Posterior vena cava (tissue), 2 donors: ENCODE measurements at places on chromosomes 12 and 14. TPM values are rescaled to one million over a fixed set of nuclear protein-coding genes. Genes with fewer than 3 reads are reported as not detected.
A peak's percentile ranks its signal among the peaks of the same experiment; 100 is the strongest.

DNA sequence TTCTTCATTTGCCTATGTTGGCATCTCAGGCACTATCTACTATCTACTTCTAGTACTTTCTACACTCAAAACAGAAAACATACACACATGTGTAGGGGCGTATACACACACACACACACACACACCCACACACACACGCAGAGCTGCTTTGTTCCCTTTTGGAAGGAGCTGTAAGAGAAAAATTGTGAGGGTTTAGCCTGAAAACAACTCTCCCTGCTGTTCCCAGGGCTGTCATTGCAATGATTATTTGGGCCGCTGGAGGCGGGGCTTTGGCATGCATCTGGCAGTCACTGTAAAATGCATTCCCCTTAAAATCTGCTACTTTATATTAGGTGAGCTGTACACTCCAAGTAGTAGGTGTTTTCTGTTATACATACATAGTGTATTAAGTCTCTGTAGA, 29.1 kb upstream of the SLC38A2 start:
- peak; percentile 82 for DNase-seq

DNA sequence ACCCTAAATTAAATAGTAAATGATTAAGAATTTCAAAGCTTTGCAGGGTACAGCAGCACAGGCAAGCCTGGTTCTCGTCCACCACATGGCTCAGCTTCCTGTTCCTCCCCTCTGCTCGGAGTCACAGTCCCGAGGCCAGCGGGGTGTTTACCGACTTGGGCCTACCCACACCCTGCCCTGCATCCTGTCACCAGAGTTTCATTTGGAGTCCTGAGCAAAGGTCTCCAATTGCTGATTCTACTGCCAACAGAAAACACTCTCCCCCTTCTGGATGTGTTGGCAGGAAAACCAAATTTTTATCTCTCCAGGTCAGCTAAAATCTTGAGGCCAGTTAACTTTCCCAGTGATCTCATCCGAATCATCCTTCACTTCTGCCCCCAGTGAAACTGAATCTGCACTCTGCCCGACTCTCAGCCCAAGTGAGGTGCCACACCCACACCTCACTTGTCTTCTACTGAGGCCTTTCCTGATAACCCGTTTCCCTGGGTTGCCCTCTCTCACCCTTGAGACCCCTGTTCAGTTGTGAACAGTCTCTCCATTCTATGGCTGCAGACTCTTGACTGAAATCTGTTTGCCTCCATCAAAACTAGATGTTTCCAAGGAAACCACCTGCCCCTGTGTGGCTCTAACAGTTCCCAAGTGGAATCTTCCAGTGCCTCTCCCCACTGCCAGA, 71.2 kb downstream of the VCPKMT start:
- peak; percentile 95 for DNase-seq

The CD69 gene
- total RNA-seq: 5.0 TPM

The ANO4 gene
- total RNA-seq: 0.83 TPM

GRCh38 chr12:95593266-95593871, 42.1 kb upstream of the USP44 start:
- DNase-seq: no peak

The AQP2 gene
- 0.42 TPM for total RNA-seq

The ACACB gene
- total RNA-seq: 29.4 TPM

DNA sequence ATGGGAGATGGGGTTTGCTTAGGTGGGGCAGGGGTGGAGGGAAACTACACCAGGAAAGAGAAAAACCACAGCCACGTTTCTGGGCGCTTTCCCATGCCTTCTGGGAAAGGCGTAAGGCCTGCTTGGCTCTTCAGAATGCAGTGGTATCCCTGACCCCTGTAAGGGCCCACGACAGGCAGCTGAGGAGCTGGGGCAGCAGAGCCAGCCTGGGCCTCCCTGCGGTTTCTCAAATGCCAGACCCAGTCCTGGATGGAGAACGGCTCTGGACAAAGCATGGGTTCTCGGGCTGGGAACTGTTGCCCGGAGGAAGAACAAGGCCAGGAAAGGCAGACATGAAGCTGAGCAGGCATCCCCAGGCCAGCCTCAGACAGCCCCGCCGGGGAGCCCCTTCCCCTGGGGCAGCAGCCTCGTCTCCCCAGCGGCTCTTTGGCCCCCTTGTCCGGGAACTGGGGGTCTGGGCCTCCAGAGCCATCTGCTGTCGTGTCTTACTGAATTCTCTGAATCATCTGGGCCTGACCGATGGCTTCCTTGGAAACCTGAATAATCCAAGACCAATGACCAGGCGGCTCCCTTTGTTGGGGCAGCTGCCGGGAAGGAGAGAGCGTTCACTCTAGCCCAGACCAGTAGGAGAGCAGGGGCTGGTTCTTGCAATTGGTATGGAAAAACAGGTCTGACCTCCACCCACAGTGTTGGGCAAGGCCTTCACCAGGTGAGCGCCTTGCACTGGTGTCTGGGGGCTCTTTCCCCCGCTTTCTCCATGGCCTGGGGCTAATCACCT, 64.0 kb upstream of the RIN3 start:
- peak; percentile 63 for DNase-seq

DNA sequence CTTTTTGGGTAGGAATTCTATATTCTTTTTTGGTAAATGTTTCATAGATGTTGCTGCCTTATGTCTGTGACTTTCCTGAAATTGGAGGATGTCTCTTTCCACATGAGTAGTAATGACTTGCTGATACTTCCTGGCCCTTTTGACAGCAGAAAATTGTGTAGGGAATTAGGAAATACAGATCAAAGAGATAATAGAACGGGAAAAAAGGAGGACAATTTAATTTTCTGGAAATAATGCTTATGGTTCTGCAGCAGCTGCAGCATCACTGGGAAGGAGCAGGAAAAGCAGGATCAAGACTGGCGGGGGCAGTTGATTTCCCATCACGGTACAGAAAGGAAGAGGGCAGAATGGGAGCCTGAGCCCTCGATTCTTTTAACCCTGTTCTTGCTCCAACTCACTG, 68.8 kb upstream of the PZP start:
- DNase-seq: no peak

DNA sequence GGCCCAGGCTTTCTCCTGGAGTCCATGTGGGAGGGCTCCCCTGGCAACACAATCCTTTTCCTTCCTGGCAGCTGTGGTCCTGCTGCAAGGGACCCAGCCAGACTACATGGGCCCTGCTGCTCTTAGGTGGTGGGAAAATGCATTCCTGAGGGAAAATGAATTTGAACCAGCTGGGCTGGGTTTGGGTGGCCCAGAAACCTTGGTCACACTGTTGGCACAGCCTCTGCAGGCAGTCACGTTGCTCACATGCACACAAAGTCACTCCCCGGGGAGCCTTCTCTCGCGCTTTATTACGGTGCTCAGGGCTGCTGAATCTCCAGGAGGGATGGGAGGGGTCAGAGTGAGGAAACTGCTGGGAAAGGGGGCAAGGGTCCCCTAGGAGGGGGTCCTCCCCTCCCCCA, 17.2 kb downstream of the PLEKHG3 start:
- DNase-seq: peak; percentile 90

The CISTR gene
- total RNA-seq: not detected

The EFS gene
- 20.2 TPM for total RNA-seq

The ASCL1 gene
- total RNA-seq: not detected

DNA sequence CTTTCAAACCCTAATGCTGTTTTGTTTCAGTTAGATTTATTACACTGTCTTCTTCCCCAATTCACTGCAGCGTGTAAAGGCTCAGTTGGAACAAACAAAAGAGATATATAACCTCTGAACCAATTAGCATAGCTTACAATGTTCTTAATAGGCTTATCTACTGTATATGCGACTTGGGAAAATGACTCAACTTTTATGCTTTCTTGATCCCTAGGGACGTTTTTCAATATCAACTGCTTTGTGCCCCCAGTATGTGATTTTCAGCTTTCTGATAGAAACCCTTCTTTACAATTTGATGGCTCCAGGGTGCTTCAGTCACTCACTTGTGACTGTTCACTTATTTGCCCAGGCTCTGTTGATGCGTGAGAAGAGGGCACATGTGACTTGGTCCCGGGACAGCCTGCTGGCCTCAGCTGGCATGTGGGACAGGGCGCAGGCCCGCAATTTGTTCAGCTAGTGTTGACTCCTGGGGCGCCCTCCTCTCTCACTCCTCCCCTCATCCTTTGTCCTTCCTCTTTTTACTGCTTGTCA, 107.1 kb downstream of the TMTC2 start:
- DNase-seq: no peak

DNA sequence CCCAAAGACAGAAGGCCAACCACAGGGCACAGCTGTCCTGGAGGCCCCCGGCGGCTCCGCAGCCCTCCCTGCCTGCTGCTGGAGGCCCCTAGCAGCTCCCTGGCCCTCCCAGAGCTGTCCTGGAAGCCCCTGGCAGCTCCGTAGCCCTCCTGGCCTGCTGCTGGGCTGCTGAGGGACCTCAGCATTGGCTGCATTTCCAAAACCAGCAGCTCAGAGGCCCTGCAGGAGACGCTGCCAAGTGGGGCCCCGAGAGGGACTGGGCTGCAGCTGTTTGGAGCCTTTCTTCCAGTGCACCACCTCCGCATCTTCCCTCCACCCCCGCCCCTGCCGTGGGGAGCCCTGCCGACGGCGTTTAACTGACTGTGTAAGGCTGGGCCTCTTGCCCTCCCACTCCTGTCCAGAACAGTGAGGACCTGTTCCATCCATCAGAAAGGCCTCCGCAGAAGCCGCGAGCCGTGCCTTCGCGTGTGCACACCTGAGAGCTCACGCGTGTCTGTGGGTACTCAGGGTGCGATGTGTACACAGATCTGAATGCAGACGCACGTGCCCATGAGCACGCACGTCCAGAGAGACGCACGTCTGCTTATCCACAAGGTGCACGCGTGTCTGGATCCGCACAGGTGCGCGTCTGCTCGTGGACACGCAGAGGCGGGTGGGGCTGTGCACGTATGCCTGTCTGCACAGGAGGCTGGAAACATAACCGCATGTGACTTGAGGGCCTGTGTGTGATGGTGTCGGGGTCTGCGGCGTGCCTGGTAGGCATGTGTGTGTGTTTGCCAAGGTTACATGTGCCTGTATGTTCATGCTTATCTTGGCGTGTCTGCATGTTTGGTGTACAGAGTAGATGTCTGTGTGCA, 57.0 kb upstream of the FBRSL1 start:
- DNase-seq: no peak
